CD8-positive, alpha-beta T cell (primary cell): ENCODE measurements at places on chromosomes 1 and 21. TPM values are rescaled to one million over a fixed set of nuclear protein-coding genes. Genes with fewer than 3 reads are reported as not detected.

XCL2 gene
- total RNA-seq, result 18.9 TPM

FCRL1 gene
- 3.1 TPM for total RNA-seq

CR1L gene
- total RNA-seq, result not detected

RLF gene
- total RNA-seq, result 62.6 TPM

HSD11B1 gene
- total RNA-seq, result not detected

MAN1C1 gene
- 24.6 TPM for total RNA-seq

CDK18 gene
- 4.0 TPM for total RNA-seq

AMY1C gene
- not detected for total RNA-seq

COL6A2 gene
- 74.4 TPM for total RNA-seq

PTPN7 gene
- total RNA-seq, result 106 TPM

RWDD3 gene
- 17.8 TPM for total RNA-seq

FMO1 gene
- total RNA-seq, result not detected

MIS18A gene
- 3.7 TPM for total RNA-seq

KLHL12 gene
- total RNA-seq, result 17.9 TPM

FCRL6 gene
- total RNA-seq, result 5.6 TPM

KIAA1614 gene
- 0.33 TPM for total RNA-seq

SELL gene
- 80.7 TPM for total RNA-seq

C8A gene
- total RNA-seq, result not detected

PALMD gene
- not detected for total RNA-seq

S100A7A gene
- total RNA-seq, result not detected

PTPRC gene
- total RNA-seq, result 634 TPM

CCDC185 gene
- not detected for total RNA-seq

LMOD1 gene
- not detected for total RNA-seq

FLAD1 gene
- total RNA-seq, result 19.0 TPM

RPL5 gene
- total RNA-seq, result 1,826 TPM

VCAM1 gene
- 1.3 TPM for total RNA-seq

UBE2U gene
- total RNA-seq, result not detected

C1orf116 gene
- total RNA-seq, result 0.27 TPM

ADAMTS4 gene
- 0.22 TPM for total RNA-seq

PTPRU gene
- 0.25 TPM for total RNA-seq

OR4F29 gene
- total RNA-seq, result not detected

MX1 gene
- 69.1 TPM for total RNA-seq
